ENCODE measurements at places on chromosomes 16 and 17.

DNA sequence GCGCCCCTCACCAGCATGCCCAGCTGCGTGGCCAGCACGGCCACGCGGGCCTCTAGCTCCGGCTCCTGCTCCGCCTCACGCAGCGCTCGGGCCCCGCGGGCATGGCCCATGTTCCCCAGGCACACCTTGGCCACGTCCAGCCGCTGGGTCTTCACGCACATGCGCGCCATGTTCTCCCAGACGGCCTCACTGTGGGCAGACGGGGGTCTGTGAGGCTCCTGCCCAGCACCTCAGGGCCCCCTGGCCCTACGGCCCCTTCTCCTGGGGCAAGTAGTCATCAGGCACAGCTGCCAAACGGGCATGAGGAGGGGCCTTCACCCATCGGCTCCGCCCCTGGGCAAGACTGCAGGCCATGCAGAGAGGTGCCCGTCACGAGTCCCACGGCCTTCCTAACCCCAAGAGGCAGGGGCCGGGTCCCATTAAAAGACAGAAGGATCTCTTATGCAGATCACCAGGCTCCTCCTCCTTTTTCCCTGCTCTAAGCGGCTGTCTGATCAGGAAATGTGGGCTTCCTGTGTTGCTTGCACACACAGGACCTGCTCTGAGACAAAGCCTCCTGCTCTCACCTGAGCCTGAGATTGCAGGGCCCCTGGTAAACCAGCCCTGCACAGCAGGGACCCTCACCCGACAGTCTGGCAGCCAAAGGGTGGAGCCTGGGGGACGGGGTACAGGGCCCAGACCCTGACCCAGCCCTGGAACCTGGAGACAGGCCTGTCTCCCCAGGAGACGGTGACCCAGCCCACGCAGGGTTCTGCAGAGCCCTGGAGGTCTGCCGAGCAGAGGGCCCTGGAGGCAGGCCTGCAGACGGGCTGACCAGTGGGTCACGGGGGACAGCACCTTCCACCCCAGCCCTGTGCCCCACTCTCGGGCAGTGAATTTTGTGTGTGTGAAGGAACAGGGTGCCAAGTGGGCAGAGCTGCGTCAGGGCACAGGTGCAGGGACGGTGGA lies 6.6 kb upstream of the TMEM204 start:
- DNase-seq, result peak; percentile 34

DNA sequence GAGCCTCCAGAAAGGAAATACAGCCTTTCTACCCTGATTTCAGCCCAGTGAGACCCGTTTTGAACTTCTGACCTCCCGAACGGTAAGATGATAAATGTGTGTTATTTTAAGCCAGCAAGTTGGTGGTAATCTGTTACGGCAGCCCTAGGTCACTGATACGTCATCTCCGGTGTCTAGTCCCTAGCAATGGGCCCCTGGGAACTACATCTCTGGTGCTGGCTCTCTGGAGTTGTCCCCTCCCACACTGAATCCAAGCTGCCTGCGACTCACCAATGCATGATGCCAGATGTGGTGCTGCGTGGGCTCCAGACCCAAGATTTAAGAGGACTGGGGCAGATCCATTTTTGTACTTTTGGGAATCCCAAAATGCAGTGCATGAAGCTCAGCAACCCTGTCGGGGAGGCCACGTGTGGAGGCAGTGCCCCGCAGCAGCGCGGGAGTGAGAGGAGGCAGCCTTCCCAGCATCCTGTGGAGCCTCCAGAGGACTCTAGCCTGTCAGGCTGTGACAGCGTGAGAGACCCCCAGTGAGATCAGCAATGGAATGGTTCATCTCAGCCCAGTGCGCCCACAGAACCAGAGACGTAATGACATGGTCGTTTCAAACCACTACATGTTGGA lies 43.6 kb upstream of the USP7 start:
- DNase-seq, result no peak

- DNase-seq, result no peak
Observed at GRCh38 chr17:41639492-41640473, 15.4 kb upstream of the KRT17 start.

GRCh38 chr16:83686726-83687125 lies 121.1 kb upstream of the HSBP1 start:
- DNase-seq, result no peak

GRCh38 chr16:55930036-55930435 lies 54.9 kb upstream of the CES5A start:
- no peak for DNase-seq

DNA sequence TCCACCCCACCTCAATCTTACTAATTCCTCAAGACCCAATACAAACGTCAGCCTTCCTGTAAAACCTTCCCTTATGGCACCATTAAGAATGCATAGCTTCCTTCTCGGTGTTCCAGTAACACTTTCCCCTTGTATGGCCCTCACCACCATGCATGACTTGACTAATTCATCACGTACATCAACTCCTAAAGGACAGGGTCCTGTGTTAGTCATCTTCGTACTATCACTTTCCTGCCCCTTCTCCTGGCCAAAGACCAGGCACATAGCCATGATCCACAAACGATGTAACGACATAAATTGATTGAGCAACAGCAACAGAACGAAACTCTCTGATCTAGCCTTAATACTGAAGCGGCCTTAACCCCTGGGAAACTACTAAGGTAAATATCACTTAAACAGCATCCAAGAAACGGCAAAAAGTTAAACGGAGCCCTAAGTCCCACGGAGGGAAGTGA lies 612 bp downstream of the PSMD12 start:
- no peak for DNase-seq

DNA sequence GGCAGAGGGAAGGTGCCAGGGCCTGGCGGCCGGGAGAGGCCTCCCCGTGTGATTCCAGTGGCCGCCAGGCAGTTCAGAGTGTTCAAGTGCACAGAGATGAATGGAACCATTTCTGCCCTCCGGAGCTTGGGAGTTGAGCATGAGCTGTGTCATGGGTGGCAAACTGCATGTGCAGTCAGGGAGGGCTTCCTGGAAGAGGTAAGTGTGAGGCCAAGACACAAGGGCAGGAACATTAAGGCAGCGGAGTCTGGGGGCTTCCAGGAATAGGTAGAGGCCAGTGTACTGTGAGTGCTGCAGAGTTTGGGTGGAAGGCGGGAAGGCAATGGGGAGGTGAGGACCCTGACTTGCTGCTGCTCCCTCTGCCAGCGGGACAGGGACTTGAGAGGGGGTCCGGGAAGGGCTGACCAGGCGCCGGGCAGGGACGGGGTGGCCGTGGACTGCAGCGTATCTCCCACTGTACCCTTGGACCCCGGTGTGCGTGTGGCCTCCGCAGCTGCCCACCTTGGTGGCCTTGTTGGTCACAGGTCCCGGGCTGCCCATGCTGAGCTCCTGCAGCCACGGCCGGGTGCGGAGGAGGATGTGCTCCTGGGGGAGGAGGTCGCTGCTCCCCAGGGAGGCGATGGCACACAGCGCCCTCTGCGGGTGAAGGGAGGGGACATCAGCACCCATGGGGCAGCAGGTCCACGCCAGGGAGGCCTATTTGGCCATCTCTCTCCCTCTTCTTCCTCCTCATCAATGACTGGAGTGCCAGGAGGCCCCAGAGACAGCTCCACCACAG lies 7.5 kb upstream of the CEP131 start:
- DNase-seq, result no peak

- DNase-seq, result peak; percentile 93
Observed at GRCh38 chr17:50719144-50719923, at the start of gene LUC7L3. LUC7L3 (plus strand) TSS chr17:50719603; CDS start chr17:50719733, 130 bp downstream.

DNA sequence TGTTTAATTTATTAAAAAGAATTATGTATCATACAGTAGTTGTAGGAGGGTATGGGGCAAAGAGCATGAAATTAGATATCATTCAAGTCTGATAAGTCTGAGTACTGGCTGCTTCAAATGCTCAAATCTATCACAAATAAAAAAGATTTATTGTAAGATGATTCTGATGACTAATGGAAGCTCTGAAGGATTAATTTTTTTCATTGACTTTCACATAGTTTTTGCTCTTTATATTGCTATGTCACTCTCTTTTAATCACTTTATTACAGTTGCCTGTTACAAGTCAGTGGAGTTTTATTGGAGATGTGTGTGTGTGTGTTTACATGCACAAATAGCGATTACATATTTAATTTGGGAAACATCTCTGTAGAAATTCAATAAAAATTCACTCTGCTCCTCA lies 15.0 kb downstream of the MAP2K4 start:
- no peak for DNase-seq

DNA sequence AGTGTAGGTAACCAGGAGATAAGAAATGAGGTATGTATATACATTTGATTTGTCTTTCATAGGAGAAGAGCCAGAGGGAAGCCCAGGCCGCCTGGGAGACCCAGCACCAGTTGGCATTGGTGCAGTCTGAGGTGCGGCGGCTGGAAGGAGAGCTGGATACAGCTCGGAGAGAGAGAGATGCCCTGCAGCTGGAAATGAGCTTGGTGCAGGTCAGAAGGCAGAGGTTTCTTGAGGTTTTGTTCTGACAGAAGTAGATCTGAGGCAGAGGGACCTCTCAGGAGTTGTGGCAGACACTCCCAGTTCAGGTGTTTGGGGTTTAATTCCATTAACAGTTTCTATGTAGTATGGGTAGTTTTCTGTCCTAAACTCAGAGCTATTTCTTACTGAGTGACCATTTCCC lies 8.0 kb downstream of the CNTROB start:
- DNase-seq, result no peak

DNA sequence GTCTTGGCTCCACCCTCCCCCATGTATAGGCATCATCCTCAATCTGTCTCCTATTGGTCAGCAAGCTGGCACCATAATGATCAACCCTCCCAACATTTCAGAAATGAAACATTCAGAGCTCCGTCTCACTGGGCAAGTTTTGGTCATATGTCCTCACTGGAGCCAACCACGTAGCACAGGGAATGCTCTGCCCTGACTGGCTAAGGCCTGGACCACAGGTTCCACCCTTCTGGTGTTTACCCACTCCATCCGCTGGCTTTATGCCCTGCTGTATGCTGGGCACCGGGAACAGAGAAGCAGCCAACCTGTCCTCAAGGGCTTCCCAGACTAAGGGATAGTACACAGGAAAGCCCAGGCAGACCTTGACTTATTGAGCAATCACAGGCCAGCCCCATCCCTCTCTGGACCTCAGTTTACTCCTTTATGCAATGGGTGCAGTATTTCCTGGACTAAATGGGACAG lies 20.5 kb downstream of the MYO15A start:
- DNase-seq, result no peak

DNA sequence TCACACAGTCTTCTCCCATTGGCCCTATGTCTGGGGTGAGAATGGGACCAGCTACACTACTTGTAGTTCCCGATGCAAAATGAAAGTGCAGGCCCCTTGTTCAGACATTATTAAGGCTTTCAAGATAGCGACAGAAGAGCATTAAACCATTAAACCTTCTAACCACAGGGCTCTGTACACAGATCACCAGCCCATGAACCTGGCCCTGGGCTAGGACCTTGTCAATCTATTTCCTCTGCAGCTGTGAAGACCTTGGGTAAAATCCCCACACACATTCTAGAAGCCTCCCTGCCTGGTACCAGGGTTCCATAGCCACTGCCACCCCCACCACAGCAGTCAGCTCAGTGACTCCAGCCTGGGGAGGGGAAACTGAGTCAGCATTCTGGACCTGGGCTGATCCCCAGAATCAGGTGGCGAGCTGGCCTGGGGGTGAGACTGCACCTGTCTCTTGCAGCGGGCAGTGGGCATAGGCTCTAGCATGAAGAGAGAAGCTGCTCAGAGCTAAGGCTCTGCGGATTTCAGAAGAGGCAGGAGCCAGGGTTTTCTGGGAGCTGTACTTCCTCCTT lies 119.7 kb upstream of the LHX1 start:
- DNase-seq, result no peak

DNA sequence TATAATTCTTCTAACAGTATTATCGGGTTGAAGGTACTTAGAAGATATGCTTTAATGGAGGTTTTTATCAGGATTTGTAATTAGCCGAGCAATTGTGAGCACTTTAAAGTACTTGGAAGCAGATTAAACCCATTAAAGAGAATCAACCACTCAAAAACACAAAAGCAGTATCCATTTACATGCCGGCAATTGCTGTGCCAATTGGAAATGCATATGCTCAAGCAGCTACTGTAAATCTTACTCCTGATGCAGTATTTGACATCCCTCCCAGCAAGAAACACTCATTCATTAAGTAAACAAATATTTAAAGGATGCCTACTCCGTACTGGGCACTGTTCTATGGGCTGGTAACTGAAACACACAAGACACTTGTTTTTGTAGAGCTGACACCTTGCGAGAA lies 11.4 kb upstream of the CCL1 start:
- no peak for DNase-seq

- no peak for DNase-seq
Observed at GRCh38 chr16:75580-76501, 2.2 kb upstream of the MPG start.

DNA sequence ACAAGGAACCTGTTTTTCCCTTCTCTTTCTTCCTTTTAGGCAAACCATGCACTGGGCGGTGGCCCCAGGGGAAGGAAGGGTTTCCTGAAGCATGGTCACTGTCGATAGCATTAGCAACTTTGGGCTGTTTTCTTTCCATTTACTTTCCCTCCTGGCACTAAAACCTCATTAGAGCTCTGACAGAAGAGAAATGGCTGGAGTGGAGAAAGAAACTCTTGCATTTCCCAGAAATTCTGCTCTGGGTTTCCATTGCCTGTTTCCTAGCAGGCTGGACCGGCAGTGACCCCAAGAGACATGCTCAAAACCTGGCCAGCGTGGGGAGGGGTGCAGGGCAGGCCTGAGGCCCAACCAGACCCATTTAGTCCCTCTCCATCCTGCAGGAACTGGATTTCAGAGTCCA lies 230.7 kb upstream of the CCL2 start:
- DNase-seq, result no peak

GRCh38 chr16:86322283-86322682 lies 188.0 kb upstream of the FOXF1 start:
- DNase-seq, result no peak

- DNase-seq, result no peak
Observed at GRCh38 chr17:8056976-8057625, 18.2 kb downstream of the ALOX15B start.

DNA sequence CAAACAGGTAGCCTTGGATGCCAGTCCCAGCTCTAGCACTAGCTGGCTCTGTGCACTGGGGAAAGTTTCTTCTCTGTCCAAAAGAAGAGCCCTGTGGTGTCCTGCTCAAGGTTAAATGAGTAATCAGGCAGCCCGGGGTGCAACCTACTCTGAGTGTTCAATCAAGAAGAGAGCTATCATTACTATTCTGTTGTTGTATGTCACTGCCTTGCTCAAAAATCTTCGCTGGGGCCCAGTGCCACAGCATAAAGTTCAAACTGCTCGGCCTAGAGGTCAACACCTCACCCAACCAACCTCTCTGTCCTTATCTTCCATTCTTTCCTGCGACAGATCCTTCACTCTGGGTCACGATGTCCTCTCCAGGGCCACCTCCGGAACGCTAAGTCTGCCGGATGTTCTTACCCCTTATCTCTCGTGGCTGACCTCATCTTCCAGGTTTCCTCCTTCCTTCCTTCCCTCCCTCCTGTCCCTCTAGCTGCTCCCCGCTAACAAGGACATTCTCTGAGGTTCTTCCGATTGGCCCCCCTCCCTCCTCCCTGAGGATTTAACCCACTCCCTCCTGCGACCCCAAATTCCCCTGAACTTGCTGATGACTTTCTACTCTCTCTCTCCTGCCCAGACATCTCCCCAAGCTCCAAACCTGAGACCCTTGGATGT lies 4.4 kb downstream of the FDXR start:
- no peak for DNase-seq

All from stimulated activated CD4-positive, alpha-beta T cell treated with anti-CD3 and anti-CD28 coated beads, Interleukin-2, amount 100 ng/mL, for 24 hours (primary cell).